ENCODE measurements at places on chromosomes 11 and 22.

DNA sequence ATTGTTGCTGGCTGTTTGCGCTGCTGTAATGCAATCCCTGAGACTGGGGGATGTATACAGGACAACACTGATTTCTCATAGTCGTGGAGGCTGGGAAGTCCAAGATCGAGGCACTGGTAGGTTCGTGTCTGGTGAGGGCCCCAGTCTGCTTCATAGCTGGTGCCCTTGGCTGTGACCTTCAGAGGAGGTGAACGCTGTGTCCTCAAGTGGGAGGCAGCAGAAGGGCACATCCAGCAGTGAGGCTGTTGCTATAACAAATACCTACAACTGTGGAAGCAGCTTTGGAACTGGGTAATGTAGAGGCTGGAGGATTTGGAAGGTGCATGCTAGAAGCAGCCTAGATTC is 21.3 kb downstream of the KRTAP5-5 start:
- no peak for DNase-seq

- DNase-seq: no peak
These were observed 12.7 kb downstream of the TP53AIP1 start for GRCh38 chr11:128929991-128930390.

- DNase-seq: peak; percentile 51
These were observed 224.0 kb upstream of the NARS2 start for GRCh38 chr11:78798663-78799062.

- no peak for DNase-seq
These were observed 387.9 kb upstream of the ANO3 start for GRCh38 chr11:25943777-25944661.

DNA sequence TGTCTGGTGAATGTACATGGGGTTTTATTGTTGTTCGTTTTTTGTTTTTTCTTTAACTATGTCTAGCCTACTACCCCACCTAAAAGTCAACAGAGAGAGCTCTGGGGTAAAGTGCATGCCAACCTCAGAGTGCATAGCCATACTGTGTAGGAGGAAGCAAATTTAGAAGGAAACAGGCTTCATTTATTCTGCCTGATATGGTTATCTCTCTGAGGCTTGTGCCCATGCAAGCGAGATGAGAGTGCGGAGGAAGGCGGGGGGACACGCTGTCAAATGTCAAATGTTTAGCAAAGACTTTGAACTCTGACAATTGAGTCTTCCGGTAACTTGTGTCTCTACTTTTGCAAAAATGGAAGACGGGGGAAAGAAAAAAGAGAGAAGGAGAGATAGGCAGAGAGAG is 295.5 kb downstream of the ETS1 start:
- DNase-seq: no peak

GRCh38 chr11:16603890-16604793 is 134.3 kb upstream of the C11orf58 start:
- peak; percentile 70 for DNase-seq

DNA sequence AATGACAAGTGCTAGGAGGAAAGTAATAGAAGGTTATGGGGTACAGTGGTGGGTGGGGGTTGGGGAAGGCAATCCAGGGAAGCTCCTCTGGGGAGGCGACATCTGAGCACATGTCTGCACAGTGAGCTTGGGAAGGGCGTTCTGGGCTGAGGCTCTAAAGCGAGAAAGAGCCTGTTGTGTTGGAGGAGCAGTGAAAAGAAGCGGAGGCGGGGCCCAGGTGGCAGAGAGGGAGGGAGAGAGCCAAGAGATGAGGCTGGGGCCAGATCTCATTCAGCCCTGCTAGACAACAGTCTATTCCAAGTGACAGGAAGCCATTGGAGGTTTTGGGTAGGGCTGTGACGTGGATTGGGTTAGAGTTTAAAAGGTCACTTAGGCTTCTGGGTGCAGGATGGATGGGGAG is 55.3 kb upstream of the PARVG start:
- DNase-seq: no peak

DNA sequence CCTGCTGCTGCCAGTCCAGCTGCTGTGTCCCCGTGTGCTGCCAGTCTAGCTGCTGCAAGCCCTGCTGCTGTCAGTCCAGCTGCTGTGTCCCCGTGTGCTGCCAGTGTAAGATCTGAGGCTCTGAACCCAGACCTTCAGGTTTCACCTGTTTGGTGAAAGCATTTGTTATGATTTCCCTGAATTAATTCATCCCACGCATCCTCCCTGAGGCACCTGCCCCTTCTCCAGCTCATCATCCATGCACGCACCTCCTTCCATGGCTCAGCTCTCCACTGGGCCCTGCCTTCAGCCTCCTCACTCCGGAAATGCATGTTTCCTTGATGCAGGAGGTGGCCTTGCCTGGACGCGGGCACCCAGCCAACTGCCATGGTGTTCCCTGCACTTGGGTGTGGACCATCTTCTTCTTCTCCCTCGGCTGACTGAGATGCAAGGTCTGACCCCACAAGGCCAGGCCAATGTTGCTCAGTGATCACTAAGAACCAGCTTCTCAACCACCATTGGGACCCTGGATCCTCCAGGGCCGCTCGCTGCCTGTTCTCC is 788 bp downstream of the KRTAP5-10 start:
- DNase-seq: no peak

GRCh38 chr11:34502949-34503348 is 10.6 kb downstream of the ELF5 start:
- no peak for DNase-seq

DNA sequence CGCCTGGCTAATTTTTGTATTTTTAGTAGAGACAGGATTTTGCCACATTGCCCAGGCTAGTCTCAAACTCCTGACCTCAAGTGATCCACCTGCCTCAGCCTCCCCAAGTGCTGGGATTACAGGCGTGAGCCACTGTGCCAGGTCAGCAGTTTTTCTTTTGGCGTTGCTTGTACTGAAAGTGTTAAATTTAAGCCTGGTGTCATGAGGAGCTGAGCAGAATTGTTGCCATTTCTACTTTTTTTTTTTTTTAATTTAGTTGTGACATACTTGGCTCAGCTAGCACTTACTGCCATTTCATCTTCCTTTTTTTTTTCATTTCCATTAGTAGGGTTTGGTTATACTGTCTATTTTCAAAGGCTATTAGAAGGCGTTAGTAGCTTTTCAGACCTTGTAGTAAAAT is 10.7 kb downstream of the TAB1 start:
- no peak for DNase-seq

- DNase-seq: no peak
These were observed 26.1 kb downstream of the GDPD5 start for GRCh38 chr11:75499423-75500190.

GRCh38 chr22:40211476-40212054 is 33.8 kb downstream of the TNRC6B start:
- DNase-seq: no peak

- no peak for DNase-seq
These were observed 250.3 kb downstream of the BRD1 start for GRCh38 chr22:49577168-49578060.

DNA sequence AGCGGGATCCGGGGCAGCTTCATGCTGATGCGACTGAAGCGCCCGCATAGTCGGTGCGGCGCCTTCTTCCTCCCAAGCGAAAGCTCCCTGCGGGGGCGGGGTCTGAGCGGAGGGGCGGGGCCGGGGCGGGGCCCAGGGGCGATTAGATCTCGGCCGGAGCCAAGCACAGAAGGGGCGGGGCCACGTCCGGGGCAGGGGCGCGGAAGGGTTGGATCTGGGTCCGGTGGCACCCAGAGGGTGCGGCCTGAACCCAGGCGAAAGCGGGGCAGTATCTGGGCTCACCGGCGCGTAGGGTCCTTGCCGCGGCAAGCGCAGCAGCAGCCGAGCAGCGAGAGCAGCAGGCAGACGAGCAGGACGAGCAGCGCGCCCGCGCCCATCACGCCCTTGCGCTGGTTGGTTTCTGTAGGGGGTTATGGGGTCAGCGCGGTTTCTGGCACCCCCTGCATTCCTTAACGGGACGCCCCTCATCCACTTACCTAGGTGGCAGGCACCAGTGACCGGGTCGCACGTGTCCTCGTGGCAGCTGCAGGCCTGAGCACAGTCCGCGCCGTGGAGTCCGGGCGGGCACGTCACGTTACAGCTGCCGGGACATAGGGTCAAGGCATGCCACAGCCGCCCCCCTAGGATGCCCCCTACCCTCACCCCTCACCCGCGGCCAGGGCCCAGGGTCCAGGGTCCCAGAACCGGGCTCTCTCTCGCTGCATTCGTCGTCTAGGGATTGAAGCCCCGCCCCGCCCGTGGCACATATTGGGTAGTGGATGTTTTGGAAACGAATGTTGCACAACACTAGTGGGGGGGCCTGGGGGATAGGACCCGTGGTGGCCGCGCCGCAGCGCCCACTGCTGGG is 8.1 kb downstream of the SCARF2 start:
- no peak for DNase-seq

GRCh38 chr11:93520726-93521509 is 22.3 kb downstream of the SMCO4 start:
- no peak for DNase-seq

- DNase-seq: no peak
These were observed 2.9 kb downstream of the LDLRAD3 start for GRCh38 chr11:35946766-35947165.

DNA sequence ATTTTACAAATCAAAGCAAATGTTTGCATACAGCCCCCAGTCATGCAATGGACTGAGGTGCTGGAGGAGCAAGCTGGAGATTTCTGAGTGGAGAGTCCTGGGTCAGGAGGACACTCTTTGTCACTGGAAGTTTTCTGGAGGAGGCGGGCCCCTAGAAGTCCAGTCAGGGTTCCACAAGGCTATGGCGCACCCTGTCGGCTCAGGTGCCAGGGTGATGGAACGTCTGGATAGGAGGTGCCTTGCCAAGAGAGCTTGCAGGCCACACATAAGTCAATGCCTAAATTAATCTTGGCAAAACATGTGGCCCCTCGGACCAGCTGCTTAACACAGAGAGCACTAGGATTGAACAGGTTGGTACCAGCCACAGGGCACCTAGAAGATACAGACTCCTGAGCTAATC is 174.7 kb upstream of the CADM1 start:
- peak; percentile 74 for DNase-seq

DNA sequence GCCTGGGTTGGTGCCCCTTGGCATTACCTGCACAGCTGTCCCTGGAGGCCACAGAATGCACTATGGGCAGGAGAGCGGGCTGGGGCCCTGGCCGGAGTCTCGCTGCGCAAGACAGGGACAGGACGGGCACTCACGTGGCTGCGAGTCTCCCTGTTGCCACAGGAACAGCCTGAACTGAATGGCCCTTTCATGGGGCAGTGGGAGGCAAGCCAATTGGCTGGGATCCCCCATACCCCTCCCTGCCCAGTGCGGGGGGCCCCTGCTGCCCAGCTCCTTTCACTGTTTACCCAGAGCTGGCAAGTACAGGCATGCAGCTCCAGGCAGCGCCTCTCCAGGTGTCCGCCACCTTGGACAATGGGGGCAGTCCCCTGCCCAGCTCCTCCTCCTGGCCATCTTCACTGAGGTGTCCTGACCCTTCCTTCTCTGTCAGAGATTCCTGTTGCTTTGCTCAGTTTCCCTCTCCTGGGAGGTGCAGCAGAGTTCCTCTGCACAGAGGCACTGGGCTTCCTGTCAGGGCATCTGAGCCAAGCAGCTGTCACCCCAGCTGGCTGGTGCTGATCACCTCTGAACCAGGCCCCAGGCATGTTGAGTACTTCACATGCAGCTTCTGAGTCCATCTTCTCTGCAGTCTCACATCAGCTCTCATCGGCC is 5.2 kb downstream of the USP2 start:
- peak; percentile 94 for DNase-seq

- no peak for DNase-seq
These were observed 8.0 kb upstream of the SLC43A3 start for GRCh38 chr11:57434640-57435546.

GRCh38 chr22:45402466-45402985 is 10.9 kb downstream of the SMC1B start:
- no peak for DNase-seq

GRCh38 chr11:47179655-47179991 is 2.9 kb upstream of the ARFGAP2 start:
- DNase-seq: peak; percentile 46

GRCh38 chr11:93623179-93623578 is 38.3 kb upstream of the CEP295 start:
- DNase-seq: no peak

DNA sequence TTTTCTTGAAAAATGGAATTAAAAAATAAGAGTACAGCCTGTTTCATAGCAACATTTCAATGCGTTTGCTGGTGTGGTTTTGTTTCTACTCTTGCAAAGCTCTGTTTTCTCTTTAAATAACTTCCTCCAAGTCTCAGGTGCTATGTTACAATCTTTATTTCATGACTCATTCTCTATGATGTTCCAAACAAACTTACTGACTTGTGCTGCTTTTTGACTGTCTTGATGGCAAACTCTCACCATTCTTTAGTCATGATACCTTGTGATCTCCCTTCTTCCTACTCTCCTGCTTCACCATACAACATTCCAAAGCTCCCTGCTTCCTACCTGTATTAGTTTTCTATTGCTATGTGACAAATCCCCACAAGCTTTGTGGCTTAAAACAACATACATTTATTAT is 166.1 kb downstream of the C11orf91 start:
- no peak for DNase-seq

- DNase-seq: peak; percentile 55
These were observed 24.8 kb downstream of the APOL1 start for GRCh38 chr22:36277482-36278291.

GRCh38 chr22:30206944-30207343 is 39.6 kb downstream of the LIF start:
- no peak for DNase-seq

- DNase-seq: no peak
These were observed 11.7 kb upstream of the MPEG1 start for GRCh38 chr11:59224351-59224928.

GRCh38 chr11:64040684-64041322 is 5.1 kb downstream of the FLRT1 start:
- peak; percentile 49 for DNase-seq

DNA sequence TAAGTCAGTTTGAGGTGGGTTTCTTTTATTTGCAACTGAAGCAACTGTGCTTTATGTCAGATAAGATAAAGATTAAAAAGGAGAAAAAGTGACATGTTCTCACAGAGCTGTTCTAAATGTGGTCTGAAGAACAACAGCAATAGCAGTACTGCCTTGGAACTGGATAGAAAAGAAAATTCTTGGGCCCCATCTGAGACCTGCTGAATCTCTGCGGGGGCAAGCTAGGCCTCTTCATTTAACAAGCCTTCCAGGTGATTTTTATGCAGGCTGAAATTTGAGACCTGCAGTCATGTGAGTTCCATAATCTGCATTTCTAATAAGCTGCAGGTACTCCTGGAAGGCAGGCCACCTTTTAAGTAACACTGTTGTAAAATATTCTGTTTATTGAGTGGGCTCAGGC is 91.4 kb upstream of the CTSC start:
- DNase-seq: no peak

DNA sequence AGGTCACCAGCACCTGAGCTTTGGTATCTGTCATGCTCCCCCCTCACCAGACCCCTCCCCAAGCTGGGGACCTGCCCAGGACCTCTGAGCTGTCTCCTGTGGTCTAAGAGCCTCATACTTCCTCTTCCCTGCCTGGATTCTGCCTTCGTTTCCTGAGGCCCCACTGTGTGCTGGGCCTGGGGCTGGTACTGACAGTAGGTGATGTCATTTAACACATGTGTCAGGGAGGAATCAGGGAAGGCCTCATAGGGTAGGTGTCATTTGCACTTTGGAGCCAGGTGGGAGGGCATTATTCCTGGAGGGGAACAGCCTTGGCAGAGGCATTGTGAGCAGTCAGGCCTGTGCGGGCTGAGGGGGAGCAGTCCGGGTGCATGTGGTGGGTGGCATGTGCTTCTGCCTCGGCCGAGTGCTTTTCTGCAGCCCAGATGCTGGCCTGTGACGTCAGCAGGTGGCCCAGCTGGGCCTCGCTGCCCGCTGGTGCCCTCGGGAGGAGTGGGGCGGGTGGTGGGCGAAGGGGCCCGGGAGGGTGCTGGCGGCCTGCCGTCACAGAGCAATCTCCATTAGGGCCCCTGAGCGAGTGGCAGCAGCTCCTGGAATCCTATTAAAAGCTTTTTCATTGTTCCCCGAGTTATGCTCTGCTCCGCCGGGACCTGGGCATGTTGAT is 9.1 kb downstream of the FLRT1 start:
- DNase-seq: no peak

Data from NCI-H1417 (cell line).